Hematopoietic multipotent progenitor cell (in vitro differentiated cells): ENCODE measurements at places on chromosomes 1 and 21.

GRCh38 chr1:31866450-31867032 is 50.7 kb upstream of the SPOCD1 start:
- no peak for DNase-seq

GRCh38 chr1:53410701-53411100 is 48.5 kb upstream of the DMRTB1 start:
- DNase-seq, result no peak

DNA sequence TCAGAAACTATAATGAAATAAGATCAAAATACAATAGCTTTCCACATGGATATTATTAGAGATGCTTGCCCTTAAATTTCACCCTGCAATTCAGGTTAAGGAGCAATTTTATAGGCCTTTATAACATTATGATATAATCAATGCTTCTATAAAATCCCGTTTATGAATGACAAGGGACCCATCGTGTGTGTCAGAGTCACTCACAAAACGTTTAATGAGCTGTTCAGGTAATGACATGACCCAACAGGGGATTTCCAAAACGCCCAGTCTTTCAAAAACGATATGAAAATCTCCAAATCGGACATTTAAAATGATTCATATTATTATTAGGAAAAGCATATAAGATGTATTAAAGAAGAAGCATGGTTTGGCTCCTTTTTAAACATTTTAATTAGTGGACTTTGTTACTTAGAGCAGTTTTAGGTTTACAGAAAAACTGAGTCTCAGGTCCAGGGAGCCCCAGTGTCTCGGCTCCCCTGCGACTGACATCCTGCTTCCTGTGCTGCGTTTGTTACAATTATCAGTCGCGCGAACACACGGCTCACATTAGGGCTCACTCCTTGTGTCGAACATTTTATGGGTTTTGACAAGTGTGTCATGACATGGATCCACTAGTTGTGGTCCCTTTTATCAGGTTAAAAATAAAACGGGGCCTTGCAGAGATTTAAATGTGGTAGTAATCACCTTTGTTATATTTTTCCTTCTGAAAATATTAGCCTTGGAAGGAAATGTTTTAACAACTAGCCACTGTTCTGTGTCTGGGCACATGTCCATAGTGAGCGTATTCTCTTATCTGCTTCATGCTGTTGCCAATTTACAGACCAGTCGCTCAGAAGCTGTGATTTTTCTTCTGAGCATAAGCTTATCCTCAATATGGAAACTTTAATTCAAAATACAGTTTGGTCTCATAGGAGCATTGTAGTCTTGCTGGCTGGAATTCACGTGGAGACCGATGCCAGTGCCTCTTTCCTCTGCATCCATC is 52.0 kb upstream of the POFUT2 start:
- DNase-seq, result no peak

- no peak for DNase-seq
Observed at GRCh38 chr1:21251773-21252471, 38.3 kb downstream of the ECE1 start.

DNA sequence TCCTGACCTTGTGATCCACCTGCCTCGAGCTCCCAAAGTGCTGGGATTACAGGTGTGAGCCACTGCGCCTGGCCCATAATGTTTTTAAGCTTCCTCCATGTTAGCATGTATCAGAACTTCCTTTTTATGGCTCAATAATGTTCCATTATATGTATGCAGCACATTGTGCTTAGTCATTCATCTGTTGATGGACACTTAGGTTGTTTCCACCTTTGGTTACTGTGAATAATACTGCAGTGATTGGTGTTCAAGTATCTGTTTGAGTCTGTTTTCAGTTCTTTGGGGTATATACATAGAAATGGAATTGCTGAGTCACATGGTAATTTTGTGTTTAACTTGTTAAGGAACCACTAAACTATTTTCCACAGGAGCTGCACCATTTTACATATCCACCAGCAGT is 17.7 kb downstream of the CMPK1 start:
- DNase-seq, result peak; percentile 3

DNA sequence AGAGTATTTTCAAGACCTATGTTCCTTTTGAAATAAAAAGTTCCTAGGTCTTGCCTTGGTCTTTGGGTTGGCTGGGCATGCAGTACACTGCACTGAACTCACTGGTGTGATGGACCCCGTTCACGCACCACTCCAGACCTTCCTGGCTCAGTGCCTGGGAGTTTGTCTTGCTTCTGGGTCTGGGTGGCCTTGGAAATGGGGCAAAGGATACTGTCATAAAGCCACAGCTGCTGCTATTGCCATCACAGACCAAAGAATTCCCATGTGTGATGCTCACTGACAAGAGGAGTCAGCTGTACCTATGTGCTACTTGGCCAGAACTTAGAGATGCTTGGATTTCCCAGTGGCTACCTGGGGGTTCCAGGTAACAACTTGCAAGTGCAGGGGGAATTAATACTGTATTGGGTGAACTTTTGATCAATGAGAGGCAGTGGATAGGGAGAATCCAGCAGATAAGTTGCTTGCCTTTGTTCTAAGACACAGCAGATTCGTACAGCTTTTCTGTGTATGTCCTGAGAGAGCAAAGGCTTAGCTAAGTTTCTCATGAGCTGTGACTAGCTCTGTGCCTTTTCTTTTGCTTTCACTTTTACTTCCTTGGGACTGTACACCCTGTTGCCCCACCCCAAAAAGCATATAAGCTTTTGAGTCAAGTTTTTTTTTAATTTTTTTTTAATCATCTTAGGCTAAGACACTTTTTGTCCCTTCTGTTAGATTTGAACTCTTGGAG is 115.3 kb downstream of the RUNX1 start:
- DNase-seq, result peak; percentile 63

DNA sequence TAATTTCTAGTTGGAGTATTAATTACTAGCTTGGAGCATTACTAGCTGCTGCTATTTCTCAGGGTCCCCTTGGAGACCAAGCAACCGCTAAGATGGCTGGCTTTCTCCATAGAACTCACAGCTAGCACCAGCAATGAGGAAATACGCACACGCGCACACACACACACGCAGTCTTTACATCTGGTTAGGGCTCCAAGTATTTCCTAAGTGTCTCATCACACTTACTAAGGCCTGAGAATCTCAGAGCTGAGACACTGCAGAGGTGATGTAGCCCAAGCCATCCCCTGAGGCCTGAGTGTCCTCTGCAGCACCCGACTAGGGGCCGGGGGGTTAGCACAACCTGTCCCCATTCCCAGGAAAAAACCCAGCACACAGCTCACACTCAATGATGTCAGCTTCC is 42.5 kb downstream of the ITPKB start:
- DNase-seq, result no peak

DNA sequence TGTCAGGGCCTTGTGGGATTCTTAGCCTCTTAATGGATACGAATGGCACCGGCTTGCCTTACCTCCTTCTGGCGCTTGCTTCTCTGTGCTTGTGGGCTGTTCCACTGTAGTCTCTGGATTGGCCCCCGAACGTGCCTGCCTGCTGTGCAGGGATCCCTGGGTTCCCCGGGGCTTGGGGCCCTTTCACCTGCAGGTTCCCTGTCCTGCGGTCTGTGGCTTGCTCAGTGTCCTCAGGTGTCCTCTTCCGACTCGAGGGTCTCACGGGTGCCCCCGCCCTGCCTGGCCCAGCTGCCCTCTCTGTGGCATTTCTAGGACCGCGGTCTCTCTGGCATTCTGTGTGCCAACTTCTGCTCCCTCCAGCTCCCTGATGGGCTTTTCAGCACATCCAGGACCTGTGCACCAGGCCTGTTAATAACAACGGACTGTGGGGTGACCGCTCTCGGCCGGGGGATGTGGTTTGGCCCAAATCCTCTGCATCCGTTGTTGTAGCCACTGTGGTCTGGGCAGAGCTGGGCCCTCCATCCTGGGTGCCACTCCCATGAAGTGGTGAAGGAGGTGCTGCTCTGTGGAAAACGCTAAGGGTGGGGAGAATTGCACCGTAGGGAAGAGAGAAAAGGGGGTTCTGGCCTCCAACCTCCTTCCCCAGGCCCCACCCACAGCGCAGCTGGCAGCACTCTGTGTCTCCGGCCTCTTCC is 12.4 kb downstream of the COL18A1 start:
- no peak for DNase-seq

DNA sequence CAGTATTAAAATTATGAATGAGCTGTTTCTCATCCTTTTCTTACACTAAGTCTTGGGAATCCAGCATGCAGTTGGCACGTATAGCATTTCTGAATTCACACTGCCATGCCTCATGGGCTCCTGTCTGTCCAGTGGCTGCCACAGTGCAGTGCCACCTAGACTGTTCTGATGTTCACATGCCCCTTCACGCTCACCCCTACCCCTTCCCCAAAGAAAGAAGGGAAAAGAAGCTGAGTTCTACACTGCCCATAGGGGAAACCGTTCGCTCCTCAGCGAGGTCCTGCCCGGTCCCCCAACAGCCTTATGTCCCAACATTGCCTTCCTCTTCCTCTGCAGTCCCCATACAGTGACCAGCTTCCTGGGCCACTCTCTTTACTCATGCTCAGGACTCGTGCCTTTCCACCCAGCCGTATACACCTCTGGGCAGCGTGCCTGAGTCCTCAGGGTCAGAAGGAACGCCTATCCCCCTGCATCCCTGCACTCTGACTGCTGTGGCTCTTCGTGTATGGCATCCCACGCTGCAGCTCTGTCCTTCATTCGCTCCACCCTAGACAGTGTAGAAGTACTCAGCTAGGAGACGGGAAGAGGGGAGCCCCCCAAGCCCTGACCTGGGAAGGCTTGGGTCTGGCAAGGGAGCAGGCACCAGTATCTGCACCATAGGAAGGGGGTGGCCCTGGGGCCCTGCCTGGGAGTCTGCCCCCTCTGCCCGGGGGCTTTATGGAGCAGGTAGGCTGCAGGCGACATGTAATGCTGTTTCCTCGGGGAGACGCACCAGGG is 24.1 kb upstream of the ARF1 start:
- no peak for DNase-seq

- DNase-seq, result no peak
Observed at GRCh38 chr1:55318116-55318817, 103.1 kb upstream of the USP24 start.

- DNase-seq, result no peak
Observed at GRCh38 chr1:193358419-193358818, 172.0 kb upstream of the B3GALT2 start.

- DNase-seq, result no peak
Observed at GRCh38 chr1:214310010-214310409, 29.1 kb downstream of the SMYD2 start.
